ENCODE measurements at places on chromosomes 1 and 21.

- peak; percentile 39 for DNase-seq
Measured at GRCh38 chr1:22880174-22880601, 92.5 kb downstream of the LACTBL1 start.

GRCh38 chr1:107950464-107950863 lies 14.5 kb downstream of the VAV3 start:
- DNase-seq: no peak

GRCh38 chr1:36872126-36872754 lies 162.1 kb downstream of the GRIK3 start:
- DNase-seq: no peak

- no peak for DNase-seq
Measured at GRCh38 chr1:28508435-28508754, 2.6 kb downstream of the RCC1 start.

DNA sequence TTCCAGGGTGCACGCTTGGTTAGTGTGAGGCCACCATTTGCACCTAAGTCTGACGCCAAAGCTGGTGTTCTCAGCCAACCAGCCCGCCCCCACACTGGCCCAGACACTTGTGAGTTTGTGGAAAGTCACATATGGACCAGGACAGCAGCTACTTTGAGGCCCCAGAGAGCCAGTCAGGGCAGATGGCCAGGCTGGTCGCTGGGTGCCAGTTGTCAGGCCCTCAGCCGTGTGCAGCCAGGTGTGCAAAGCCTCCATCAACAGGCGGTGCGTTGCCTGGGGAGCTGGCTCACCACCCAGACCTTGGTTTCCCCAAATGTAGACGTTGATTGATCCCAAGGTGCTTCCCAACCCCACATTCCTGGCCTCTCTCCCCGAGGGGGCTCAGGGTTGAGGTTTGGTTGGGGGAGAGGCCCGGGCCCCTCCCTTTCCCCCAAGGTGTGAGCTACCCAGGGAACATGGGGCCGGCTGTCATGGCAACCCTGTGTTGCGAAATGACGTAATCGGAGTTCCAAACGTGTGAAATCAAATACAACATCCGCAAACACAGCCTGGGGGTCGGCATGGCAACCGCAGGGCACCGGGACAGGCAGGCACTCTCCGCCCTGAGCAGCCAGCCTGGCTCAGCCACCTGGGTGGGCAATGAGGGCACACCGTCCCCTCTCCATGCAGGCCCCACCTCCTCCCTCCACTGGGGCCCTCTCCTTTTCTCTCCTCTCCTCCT lies 42.2 kb upstream of the WNT4 start:
- DNase-seq: no peak

DNA sequence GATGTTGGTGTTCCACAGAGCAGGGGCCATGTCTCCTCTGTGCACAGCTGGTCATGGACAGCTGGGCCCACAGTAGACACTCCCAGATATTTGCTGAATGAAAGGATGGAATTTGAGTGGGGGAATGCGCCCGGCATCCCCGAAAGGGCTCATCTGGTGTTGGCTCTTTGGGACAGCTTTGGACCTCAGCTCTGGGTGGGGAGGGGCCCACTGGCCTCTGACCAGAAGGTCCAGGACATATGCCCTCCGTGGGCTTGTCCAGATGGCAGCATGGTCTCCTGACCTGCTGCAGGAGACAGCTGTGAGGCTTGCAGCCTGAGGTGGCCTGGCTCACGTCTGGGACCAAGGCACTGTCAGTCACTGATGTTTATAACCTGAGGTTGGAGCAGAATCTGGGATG lies 160.4 kb upstream of the AJAP1 start:
- DNase-seq: no peak

- DNase-seq: no peak
Measured at GRCh38 chr1:19866029-19866428, 16.2 kb upstream of the OTUD3 start.

DNA sequence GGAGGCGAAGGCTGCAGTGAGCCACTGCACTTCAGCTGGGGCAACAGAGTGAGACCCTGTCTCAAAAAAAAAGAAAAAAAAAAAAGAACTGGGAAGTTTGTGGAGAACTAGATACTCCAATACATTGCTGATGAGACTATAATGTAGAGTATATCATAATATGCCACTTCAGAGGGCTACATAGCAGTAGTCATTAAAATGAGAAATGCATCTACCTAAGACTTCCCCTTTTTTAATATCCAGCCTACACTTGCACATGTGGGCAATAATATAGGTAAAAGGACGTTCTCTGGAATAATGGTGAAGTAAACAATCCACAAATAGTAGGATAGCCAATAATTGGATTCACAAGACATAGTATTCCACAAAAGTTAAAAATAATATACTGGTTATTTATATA lies 311.0 kb downstream of the HLX start:
- no peak for DNase-seq

DNA sequence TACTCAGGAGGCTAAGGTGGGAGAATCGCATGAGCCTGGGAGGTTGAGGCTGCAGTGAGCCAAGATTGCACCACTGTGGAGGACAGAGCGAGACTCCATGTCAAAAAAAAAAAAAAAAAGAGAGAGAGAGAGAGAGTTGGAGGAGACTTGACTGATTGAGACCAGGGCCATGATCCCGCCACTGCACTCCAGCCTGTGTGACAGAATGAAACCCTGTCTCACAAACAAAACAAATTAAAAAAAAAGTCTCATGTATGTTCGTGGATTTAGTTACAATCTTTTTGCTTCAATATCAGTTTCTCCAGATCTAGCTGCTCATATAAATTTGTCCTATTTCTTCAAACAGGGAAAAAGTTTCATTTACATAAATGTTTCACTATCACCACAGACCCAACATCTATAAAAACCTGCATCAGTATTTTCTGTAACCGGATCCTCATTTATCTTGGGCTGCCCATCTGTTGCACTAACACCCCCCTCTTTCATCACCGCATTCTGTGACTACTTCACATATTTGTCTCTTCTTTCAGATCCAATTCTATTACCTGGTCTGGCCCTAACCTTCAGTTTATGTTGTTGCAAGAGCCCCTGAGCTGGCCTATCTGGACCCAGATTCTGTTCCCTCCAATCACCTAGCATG lies 127.0 kb downstream of the GREM2 start:
- DNase-seq: no peak

DNA sequence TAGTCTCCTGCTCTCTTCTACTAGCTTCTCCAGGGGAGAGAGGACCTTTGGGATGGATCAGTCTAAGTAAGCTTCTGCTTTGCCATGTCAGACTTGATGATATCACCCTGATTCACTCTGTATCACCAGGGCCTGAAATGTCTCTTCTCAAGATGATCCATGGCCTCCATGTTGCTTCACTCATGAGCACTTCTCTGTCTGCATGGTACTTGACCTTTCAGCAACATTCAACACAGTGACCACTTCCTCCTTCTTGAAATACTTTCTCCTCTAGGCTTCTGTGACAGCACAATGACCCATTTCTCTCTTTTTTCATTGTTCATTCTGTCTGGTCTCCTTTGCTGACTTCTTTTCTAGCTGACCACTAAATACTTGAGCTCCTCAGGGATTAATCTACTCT lies 35.3 kb upstream of the NGF start:
- no peak for DNase-seq

- DNase-seq: no peak
Measured at GRCh38 chr1:19762175-19762779, 37.4 kb downstream of the TMCO4 start.

All from hematopoietic multipotent progenitor cell (in vitro differentiated cells).